ENCODE measurements at places on chromosomes 1 and 21.

- no peak for DNase-seq
Measured at GRCh38 chr1:200949626-200950025, 54.9 kb downstream of the INAVA start.

- no peak for DNase-seq
Measured at GRCh38 chr1:6033124-6033523, 12.6 kb upstream of the KCNAB2 start.

DNA sequence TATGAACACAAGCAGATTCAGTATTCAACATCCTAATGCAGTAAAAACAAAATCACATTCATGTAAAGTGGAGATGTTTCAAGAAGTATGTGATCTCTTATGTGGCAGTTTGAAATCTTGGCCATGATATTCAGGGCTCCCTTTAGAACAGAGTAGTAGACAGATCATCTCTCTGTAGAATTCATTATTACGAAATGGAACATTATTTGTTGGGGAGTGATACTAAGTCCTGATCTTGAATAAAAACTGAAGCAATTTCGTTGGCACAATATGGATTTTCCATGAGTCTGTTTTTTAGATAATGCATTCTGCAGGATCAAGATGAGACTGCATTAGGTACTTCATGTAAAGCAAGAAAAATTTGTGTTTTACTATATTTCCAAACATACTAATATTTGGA lies 264.4 kb upstream of the NRIP1 start:
- no peak for DNase-seq

DNA sequence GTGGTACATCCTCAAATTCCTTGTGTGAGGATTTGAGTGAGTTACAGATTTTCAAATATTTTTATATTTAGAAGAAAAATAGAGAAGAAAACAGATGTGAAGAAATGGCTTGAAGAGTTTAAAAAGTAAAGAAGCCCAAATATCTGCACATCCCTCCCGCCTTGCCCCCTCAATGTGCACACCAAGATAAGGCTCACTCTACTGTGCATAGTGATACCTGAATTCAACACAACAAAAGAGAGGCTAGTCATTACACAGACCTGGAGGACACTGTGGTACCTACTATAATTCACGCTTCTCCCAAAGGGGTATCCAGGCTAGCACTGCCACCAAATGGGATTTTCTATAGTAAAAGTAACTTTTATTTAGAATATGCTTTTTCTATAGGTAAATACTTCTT lies 44.0 kb upstream of the SYT2 start:
- no peak for DNase-seq

DNA sequence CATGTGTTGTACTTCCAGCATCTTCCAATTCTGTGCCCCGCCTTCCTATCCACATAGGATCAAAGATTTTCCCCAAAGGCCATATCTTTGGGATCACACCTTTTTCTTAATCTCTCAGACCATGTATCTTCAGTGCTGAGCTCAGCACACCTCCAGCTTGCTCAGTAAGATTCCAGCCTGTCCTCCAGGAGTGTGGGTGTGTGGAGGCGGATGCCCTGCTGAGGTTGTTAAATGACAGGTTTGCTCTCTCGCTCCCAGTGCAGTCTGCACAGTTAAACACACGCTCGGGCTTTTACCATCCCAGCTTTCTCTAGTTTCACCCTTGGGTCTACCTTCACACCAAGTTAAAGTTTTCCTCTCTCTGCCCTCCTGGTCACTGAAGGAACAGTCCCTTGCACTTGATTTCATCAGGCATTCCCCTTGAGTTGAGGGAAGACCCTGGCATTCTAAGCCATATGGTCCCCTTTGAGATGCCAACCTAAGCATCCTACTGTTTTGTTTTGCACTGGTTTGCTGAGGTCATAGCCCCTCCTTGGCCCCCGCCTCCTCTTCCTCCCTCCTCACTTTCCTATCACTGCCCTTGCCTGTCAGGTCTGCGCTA lies 13.7 kb downstream of the MYOG start:
- no peak for DNase-seq

- DNase-seq: no peak
Measured at GRCh38 chr1:44842486-44842861, 579 bp downstream of the PTCH2 start.

- no peak for DNase-seq
Measured at GRCh38 chr1:35058988-35059387, 20.2 kb upstream of the ZMYM1 start.

DNA sequence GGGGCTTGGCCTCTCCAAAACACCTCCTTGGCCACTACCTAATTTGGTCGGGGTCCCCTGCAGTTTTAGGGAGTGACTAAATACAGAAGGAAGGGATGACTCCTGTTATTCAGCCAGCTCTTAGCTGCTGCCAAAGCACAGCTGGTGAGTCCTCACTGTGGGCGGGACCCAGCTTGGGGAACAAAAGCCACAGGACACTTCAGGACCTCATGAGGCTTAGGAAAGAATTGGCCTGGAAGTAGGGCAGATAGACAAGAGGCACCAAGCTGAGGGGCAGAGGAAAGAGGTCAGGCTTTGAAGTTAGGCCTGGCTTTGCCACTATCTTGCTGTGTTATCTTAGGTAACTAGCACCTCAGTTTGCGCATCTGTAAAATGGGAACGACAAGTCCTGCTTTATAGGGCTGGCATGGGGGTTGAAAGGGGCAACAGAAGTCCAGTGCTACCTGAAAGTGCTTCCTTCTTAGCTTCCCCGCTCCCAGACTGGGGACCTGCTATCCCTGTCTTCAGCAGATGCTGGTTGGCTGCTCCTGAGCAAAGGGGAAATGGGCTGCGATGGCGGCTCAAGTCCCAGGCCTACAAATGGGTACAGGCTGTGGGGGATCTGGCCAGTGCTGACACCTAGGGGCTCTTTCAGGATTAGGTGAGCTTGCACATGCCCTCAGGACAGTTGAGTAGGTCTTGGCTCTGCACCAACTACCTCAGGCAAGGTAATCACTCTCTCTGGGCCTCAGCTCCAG lies 15.7 kb downstream of the IFI6 start:
- DNase-seq: no peak

DNA sequence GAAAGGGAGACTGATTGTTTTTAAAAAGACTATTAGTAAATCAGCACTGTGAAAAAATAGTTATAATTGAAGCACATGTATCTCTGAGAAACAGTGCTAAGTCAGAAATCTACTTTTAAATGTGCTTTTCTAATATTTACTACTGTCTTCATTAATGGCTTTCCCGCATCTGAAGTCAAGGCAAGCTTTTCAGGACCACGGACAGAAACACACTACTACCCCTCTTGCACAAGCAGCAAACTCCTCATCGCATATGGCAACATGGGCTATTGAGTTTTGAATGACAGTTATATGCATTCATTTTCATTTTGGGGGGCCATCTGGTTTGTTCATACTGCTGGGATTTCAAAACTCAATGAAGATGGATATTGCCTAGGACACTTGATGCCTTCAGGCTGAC lies 433.4 kb upstream of the CAMK1G start:
- DNase-seq: no peak

DNA sequence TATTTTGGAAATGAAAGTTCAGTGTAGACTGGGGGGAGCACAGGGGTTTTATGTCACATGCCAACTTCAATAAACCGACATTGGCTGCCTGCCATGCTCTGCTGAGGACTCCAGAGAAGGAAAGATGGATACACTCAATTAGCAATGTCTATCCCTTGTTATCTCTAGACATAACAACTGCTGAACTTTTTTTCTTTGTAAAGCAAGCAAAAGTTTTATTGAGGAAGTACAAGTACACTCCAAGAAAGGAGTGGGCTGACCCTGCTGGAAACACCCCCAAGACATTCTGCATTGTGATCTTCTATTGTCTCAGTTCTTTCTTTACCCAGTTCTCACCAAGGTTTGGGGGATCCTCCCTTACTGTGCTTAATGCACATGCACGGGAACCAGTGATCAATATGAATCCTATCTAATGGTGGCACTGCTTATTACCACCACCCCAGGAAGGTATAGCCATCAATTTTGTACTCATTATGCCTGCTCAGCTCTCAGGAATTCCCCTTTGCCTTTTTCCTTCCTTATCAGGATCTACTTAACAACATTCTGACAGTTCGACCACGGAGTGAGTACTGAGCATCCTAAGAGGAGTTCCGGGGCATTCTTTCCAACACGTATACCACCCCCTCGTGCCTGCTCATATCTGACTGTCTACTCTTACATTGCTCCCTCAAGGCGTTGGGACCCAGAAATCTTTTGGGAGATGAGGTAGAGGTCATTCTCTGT lies 28.7 kb downstream of the SYNJ1 start:
- DNase-seq: no peak

DNA sequence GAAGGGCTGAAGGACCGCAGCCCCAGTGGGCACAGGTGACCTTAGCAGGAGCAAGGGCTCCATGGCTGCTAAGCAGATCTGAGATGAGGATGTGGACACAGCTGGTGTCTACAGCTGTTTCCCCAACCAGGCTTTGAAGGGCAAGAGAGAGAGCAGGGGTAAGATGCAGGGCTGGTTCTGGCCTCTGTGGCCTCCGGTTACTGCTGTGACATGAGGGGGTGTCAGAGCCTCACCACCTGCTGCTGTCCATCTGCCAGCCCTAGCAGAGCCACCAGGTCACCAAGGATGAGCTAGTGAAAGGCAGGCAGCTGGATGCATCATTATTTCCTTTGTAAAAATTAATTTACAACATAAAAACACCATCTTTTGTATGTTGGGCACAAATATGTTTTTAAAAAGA lies 33.4 kb downstream of the OBSCN start:
- no peak for DNase-seq

DNA sequence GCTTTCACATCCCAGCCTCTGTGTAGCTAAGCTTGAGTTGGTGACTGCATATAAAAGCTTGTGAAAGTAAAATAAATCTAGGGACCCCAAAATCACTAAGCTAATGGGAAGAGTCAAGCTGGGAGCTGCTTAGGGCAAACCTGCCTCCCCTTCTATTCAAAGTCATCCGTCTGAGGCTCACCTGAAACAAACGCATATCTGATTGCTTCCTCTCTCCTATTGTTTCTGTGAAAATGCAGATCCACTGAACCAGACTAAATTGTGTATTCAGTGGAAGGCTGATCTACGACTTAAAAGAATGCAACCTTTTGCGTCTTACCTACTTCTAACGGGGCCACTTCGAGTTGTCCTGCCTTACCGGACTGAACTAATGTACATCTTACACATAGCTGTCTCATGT lies 70.3 kb downstream of the LTN1 start:
- no peak for DNase-seq

DNA sequence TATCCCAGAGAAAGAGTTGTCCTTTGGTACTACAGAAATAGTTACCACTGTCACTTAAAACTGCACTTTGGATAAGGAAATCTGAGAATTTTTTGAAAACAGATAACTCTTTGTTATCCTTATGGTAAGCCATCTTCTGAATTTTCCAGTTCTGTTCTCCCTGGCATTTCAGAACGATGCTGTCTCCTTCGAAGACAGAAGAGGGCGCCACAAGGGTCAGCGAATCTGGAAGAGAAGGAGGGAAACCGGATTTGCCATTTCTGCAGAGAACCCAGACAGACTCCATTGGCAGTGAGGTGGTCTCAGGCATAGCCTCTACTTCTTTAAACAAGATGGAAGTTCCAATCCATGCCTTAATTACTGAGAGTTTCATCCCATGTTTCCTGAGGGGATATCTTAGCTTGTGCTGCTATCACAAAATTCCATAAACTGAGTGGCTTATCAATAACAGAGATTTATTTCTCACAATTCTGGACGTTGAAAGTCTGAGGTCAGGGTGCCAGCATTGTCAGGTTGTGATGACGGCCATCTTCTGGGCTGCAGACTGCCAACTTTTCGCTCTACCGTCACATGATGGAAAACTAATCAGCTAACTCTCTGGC lies 6.4 kb downstream of the FCRL2 start:
- DNase-seq: no peak

DNA sequence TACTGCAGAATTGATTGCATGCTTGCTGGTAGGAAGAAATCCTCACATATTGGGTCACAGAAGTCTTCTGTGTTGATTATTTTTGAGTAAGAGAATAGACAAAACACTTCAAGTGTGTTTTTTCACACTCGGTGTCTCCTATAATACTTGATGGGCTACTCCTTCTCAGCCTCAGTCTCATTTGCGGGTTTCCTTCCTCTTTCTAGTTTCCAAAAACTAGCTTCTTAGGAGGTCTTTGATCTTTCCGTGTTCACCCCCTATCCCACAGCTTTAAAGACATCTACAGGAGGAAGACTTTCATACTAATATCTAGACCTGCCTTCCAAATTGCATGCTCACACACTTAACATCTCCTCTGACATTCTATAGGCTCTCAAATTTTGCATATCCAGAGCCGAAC lies 40.7 kb upstream of the NTPCR start:
- no peak for DNase-seq
